ENCODE measurements at places on chromosomes 7 and 10.

GRCh38 chr10:97380516-97380915 lies 20.6 kb downstream of the RRP12 start:
- no peak overlapping the region for H3K27ac ChIP-seq
- no peaks in the 10 kb centered on the region for H3K4me1 ChIP-seq
- no peaks in the 10 kb centered on the region for H3K36me3 ChIP-seq

DNA sequence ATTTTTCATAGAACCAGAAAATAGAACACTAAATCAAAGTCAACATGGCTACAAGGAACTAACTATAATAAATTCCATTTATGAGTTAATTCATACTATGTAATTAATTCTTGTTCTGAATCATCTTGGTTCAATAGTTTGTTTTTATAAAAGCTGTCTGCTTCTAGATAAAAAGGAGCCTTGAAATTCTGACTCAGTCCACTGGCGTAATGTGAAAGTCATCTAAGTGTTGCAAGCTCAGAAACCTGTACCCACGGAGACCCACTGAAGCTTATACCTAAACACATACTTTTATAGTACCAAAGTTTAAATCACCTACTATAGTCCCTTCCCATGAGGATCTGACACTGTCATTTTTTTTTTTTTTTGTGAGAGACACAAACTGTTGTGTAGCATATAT lies 489.4 kb downstream of the SEMA3D start:
- H3K4me3 ChIP-seq = no peak overlapping the region
- H3K4me1 ChIP-seq = no peaks in the 10 kb centered on the region
- no peaks in the 10 kb centered on the region for H3K36me3 ChIP-seq
- H3K27ac ChIP-seq = no peak overlapping the region
- DNase-seq = no peak
- no peaks in the 10 kb centered on the region for H3K27me3 ChIP-seq

DNA sequence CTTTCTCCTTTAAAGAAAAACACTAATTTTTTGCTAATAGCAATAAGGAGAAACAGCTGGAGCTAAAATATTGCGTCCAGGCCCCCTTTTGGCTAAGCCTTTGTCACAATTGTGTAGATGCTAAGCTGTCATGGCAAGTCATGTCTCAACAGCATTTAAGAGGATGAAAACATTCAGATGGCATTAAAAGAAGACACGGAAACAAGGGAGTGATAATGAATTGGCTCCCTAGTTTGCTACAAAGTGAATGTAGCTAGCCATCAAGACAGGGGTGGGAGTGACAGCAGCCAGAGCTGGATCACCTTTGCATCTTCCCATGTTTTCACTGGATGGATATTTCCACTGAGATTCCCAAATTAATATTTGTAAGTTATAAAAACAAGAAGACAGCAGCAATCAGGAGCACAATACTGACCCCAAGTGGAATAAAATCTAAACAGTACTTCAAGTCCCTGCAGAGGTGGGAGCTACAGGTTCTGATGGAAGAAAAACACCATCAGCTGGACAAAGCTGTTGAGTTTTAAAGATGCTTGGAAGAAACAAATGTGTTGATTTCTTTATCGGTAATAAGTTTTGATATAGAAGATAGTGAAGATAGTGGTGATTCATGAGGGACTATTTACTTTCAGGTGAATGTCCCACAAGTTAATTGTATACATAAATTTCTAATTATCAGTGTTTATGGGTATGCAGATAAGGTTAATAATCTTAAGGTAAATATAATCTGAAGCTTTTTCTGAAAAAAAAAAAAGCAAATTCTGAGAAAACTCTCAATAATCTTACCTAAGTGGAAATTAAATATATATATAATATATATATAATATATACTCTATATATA lies 129.4 kb downstream of the SLC16A9 start:
- H3K27me3 ChIP-seq = 0 out of 2 replicates have a peak, but pooled peaks cover 6% of the 10 kb centered on the region
- no peaks in the 10 kb centered on the region for H3K36me3 ChIP-seq
- no peaks in the 10 kb centered on the region for H3K4me1 ChIP-seq
- DNase-seq = no peak
- H3K27ac ChIP-seq = no peak overlapping the region

GRCh38 chr7:68964060-68964459 lies 634.2 kb upstream of the AUTS2 start:
- H3K36me3 ChIP-seq = no peaks in the 10 kb centered on the region
- no peak overlapping the region for H3K4me3 ChIP-seq
- H3K4me1 ChIP-seq = peaks cover 25% of the 10 kb centered on the region
- H3K27ac ChIP-seq = peak overlapping the region; percentile 84

DNA sequence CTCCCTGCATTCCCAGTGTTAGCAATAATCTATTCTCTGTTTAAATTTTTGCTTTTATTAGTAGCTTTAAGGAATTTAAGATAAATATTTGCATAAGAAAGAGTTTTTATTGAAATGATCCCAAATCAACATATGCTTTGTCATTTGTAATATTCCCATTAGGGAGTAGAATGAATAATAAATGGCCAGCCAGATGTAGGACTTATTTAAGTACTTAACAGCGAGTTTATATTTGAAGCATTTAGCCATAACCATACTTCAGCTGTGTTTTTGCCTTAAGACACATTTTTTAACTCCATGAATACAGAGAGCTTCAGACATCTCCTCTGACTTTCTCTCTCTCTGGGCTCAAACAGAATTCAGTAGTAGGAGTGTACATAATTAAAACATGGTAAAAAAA lies 103.6 kb downstream of the HGF start:
- H3K27ac ChIP-seq = no peak overlapping the region
- DNase-seq = no peak
- H3K4me1 ChIP-seq = no peaks in the 10 kb centered on the region
- H3K27me3 ChIP-seq = no peaks in the 10 kb centered on the region

GRCh38 chr10:103916876-103917275 lies 1.1 kb downstream of the STN1 start:
- peak overlapping the region; percentile 74 for H3K27ac ChIP-seq
- peak overlapping the region; percentile 87 for H3K4me3 ChIP-seq
- DNase-seq = no peak
- H3K27me3 ChIP-seq = no peaks in the 10 kb centered on the region
- peaks cover 9% of the 10 kb centered on the region for H3K36me3 ChIP-seq

- no peak for DNase-seq
- no peaks in the 10 kb centered on the region for H3K36me3 ChIP-seq
- H3K27ac ChIP-seq = no peak overlapping the region
- no peak overlapping the region for H3K4me3 ChIP-seq
These were observed 37.5 kb downstream of the MGAM start for GRCh38 chr7:142033154-142033553.

DNA sequence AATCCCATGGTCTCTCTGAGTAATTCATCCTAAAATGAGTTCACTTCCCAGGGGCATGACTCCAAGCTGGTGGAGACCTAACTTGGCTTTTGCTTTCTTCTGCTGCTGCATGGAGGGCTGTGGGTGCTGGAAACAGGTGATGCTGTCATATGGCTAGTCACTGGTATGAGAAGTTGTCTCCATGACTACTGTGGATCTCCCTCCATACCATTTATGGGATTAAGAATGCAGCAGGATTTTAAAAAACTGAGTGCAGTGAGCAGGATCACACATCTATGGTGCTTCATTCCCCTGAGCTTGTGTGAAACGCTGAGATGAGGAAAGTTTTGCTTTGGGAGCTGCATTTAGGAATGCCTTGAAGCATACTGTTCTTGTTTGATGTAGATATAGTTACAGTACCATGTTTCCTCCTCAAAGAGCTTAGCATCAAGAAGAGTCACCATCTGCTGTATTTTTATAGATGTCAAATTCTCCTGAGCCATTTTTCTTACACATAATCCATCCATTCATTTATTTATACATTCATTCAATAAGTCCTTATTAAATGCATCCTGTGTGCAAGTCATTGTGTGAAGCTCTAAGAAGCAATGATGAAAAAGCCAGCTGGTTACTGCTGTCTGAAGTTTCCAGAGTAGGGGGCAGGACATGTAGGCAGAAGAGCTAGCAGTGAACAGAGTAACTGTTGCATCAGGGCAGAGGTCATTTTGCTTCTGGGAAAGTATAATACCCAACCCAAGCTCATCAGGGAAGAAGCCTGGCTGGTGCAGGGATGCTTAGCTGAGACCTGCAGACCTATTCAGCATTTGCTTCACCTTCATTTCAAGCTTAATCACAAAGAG lies 534.8 kb downstream of the AUTS2 start:
- no peak overlapping the region for H3K27ac ChIP-seq
- H3K27me3 ChIP-seq = no peaks in the 10 kb centered on the region
- no peak for DNase-seq
- no peaks in the 10 kb centered on the region for H3K4me1 ChIP-seq

DNA sequence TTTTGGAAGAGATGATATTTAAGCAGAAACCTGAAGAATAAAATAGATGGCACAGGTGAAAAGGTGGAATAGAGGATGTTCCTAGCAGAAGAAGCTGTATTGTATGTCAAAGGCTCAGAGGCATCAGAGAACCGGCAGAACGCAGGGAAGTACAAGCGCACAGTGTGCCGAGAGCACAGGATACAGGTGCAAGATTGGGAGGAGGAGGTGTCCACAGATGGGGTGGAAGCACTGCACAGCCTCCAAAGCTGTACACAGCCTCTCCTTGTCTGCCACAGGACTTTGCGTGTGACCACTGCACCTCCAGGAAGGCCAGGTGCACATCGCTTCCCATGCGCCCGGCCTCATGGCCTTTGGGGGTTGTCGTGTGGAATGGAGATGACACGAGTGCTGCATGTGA lies 23.3 kb upstream of the SEC61G start:
- no peak for DNase-seq
- no peak overlapping the region for H3K4me3 ChIP-seq
- peaks cover 15% of the 10 kb centered on the region for H3K4me1 ChIP-seq
- no peaks in the 10 kb centered on the region for H3K27me3 ChIP-seq
- H3K27ac ChIP-seq = no peak overlapping the region

DNA sequence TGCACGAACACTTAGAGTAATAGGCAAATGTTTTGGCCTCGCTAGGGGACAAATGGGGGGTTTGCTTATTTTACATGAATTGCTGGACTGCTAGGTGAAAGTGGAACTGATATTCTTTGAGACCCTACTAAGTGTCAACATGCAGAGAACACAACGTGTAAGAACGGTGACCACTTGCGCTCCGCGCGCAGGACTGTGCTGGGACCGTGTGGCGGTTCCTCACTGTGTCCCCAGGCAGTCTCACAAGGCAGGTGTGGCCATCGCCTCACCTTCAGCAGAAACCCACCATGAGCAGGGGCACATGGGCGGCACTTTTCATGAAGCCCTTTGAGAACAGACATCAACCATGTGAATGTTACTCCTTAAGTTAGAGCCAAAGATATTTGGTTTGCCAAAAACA lies 27.2 kb downstream of the PTPRN2 start:
- no peaks in the 10 kb centered on the region for H3K4me1 ChIP-seq
- no peak overlapping the region for H3K4me3 ChIP-seq
- DNase-seq = no peak
- H3K27me3 ChIP-seq = peaks cover 95% of the 10 kb centered on the region
- H3K36me3 ChIP-seq = no peaks in the 10 kb centered on the region
- no peak overlapping the region for H3K27ac ChIP-seq

GRCh38 chr10:51266496-51266895 lies 192.2 kb downstream of the PRKG1 start:
- H3K27me3 ChIP-seq = no peaks in the 10 kb centered on the region
- no peak overlapping the region for H3K4me3 ChIP-seq
- no peak for DNase-seq
- H3K27ac ChIP-seq = no peak overlapping the region
- no peaks in the 10 kb centered on the region for H3K36me3 ChIP-seq

DNA sequence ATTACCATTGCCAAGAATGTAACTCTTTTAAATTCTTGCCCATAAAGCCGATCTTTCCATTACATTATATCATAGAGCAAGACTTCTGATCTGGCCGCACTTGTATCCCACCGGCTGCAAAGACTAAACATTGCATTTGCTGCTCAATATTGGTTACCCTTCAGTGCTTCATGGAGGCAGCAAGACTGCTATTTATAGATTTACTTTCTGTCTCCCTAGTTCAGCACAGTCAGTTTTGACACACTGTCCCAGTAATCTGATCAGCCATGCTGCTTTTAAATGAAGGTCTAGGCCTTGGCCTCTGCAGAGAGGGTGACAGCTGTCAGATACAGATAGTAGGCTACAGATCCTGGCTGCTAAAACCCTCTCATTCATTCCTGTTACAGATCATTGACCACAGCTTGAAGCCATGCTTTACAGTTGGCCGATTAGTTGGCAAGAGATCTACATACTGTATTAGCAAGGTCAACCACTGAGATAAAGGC lies 562.6 kb upstream of the GALNT17 start:
- no peak for DNase-seq
- H3K36me3 ChIP-seq = no peaks in the 10 kb centered on the region
- H3K27me3 ChIP-seq = peaks cover 6% of the 10 kb centered on the region
- H3K27ac ChIP-seq = no peak overlapping the region

DNA sequence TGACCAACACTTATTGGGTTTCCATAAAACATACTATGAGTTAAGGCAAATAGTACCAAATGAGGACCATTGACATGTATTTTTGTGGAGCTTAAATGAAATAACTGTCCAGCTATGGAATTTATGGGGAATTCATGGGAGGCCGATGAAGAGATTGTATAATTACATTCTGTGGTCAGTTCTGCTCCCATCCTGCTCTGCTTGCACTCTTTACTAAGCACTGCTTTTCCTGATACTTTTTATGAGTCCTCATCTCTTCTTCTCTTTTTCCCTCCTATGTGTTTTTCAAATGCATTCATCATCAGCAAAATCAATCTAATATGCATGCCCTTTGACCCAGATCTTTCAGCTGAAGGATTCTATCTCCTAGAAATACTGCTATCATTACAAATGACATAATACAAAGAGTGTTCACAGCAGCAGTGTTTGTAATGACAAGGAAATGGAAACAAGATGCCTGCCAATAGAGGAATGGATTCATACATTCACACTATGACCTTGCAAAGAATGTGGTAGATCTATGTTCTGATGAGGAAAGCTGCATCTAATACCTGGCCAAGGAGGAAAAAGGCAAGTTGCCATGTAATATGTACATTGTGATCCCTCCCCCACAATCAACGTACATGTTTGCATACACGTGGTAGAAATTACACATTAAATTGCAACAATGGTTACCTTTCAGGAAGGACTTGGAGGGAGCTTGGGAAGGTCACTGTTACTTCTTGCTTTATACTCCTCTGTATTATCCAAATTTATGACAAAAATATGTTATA lies 73.9 kb downstream of the PCGF5 start:
- H3K4me1 ChIP-seq = no peaks in the 10 kb centered on the region
- H3K36me3 ChIP-seq = no peaks in the 10 kb centered on the region
- no peak for DNase-seq
- H3K27me3 ChIP-seq = no peaks in the 10 kb centered on the region
- H3K4me3 ChIP-seq = no peak overlapping the region

- no peak overlapping the region for H3K4me3 ChIP-seq
- H3K4me1 ChIP-seq = no peaks in the 10 kb centered on the region
- no peak for DNase-seq
- H3K36me3 ChIP-seq = no peaks in the 10 kb centered on the region
- H3K27ac ChIP-seq = no peak overlapping the region
These were observed 223.9 kb downstream of the TCERG1L start for GRCh38 chr10:131087464-131088215.

DNA sequence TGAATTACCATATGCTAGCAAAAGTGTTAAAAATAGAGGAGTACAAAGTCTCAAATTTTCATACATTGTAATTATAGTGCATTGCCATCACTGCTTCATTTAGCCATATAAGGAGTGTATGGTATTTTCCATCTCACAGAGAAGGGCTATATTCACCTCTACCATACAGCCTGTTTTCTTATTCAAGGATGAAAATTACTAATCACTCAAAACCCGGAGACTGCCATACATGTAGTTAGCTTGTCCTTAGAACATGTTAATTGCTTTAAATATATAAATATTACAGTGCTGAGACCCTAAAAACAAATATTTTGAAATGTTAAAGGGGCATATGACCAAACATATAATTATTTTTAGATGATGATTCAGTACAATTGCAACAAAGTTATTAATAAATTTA lies 49.4 kb downstream of the CPEB3 start:
- peak overlapping the region; percentile 57 for H3K27ac ChIP-seq
- H3K4me3 ChIP-seq = peak overlapping the region; percentile 82
- no peaks in the 10 kb centered on the region for H3K36me3 ChIP-seq
- H3K4me1 ChIP-seq = peaks cover 59% of the 10 kb centered on the region
